Lower leg skin (tissue), 4 donors: ENCODE measurements at places on chromosomes 7 and 10. TPM values are rescaled to one million over a fixed set of nuclear protein-coding genes. Genes with fewer than 3 reads are reported as not detected.

RASA4B gene
- total RNA-seq: 28.3 TPM

- DNase-seq: no peak
Measured at GRCh38 chr10:61754587-61755550, 92.1 kb downstream of the CABCOCO1 start.

- no peak for DNase-seq
Measured at GRCh38 chr10:62972103-62972502, 155.9 kb upstream of the EGR2 start.

APBB1IP gene
- total RNA-seq: 2.0 TPM

DNA sequence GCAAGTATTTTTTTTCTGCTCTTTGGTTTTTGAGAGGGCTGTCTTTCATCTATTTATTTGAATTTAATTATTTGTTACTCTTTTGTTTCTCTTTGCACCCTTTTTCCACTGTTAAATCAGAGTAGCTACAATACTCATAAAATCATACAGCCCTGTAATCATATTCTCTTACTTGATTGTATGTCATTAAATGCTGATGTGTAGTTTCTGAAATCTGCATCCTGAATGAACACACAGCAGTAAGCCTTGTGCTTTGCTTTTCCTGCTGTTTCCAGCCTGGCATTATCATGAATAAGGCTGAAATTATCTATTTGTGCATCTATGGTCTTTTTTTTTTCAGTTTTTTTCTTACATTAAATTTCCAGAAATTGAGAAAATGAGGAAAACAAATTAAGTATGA is 4.1 kb downstream of the LRRC18 start:
- no peak for DNase-seq

DNA sequence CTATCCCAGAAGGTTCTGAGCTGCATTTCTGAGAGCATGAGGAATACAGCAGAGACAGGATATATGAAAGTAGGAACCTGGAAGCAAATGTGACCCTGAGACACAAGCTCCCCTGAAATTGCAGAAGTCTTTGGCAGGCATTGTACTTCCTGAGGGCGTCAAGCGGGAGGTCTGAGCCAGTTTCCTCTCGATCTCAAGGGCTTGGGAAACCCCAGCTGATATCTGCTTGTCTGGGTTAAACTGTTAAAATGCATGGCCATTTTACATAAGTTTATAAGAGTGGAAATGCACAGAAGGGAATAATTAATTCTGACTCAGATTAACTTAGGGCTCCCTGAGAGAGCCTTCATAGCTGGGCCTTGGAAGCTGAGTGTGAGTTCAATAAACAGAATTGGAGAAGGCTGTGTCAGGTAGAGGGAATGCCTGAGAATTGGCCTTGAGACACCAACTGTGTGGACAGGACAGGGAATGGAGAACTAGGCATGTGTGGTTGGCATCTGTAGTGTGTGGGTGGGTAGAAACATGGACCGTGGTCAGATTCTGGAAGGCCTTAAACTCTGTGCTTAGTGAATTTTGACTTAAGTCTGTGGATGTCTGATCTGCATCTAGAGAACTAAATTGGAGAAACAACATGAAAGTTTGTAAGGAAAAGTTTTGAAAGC is 53.3 kb downstream of the WIPF3 start:
- peak; percentile 18 for DNase-seq

PDK4 gene
- total RNA-seq: 234 TPM

- DNase-seq: no peak
Measured at GRCh38 chr7:157986051-157986450, 601.6 kb downstream of the PTPRN2 start.

TAS2R4 gene
- total RNA-seq: 1.1 TPM

- DNase-seq: no peak
Measured at GRCh38 chr7:82441669-82442478, 1.7 kb downstream of the CACNA2D1 start.

GRCh38 chr7:16504019-16504418 is 22.6 kb upstream of the LRRC72 start:
- DNase-seq: no peak

DNA sequence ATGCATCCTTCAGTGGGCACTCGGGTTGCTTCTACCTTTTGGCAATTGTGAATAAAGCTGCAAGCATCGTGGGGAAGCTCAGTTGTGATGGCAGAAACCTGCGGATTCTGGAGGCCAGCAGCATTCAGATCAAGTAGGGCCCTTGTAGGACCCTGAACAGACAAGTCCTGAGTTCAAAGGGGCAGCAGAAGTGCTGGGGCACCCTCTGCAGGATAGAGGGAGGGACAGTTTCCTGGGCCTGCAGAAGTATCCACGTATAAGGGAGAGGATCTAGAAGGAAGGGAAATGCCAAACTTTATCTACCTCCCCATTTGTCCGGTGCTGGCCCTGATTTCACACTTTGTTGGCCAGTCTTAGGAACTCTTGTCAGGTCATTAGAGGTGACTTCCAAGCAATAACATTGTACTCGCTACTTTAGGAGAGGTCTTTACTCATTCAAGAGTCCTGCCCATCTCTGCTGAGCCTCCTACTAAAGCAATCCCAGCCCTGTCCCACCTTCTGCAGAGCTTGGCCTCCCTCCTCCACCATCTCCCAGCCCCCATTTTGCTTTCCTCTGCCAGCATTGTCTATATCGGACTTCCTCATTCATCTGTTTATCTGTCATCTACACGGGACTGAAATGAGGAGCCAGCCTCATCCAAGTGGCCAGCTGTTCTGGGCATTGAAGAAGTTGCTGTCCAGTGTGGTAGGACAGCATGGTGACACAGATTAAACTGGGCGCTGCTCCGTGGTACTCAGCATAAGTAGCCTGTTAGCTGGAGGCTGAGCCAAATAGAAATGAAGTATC is 26.6 kb upstream of the R3HCC1L start:
- no peak for DNase-seq

- no peak for DNase-seq
Measured at GRCh38 chr10:75166623-75166972, 44.0 kb upstream of the VDAC2 start.

GRCh38 chr10:1036341-1036791 is 10.7 kb upstream of the IDI2 start:
- DNase-seq: no peak

GRCh38 chr10:114874827-114875411 is 53.3 kb downstream of the FHIP2A start:
- no peak for DNase-seq

DNA sequence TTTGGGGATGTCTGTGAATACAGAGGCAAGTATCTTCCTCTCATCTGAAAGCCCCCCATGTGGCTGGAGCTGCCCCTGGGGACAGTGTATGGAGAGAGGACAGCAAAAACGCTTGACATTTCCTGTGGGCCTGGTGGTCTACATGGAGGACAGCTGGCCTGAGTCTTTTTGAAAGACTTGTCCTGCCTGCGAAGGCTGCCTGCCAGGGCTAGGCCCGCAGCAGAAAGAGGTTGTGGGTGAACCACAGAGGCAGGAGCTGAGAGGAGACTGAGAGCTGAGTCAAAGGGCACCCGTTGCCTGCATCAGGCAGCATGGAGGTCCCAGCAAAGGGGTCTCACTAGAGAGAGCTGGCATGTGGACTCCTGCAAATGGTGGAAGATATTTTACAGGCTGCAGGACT is 66.4 kb downstream of the KAT6B start:
- peak; percentile 34 for DNase-seq

CALHM2 gene
- total RNA-seq: 16.4 TPM

CLRN3 gene
- not detected for total RNA-seq

DNA sequence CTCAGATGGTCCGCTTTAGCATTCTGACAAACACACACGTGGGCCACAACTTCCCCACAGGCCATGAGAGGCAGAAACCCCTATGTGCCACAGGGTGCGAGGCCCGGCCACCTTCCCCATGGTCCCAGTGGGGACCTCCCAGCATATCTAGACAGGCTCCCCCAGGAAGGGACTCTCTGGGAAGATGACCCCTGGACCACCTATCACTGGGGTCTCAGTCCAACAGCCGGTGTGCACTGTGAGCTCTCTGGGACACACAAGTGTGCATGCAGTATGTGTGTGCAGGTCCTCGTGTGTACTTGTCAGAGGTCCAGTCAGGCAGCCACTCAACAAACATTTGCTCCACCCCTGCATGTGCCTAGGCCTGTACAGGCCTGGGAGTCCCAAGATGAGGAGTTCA is 18.7 kb downstream of the GRID1 start:
- DNase-seq: no peak

C10orf105 gene
- 0.27 TPM for total RNA-seq

PRSS1 gene
- not detected for total RNA-seq

DNA sequence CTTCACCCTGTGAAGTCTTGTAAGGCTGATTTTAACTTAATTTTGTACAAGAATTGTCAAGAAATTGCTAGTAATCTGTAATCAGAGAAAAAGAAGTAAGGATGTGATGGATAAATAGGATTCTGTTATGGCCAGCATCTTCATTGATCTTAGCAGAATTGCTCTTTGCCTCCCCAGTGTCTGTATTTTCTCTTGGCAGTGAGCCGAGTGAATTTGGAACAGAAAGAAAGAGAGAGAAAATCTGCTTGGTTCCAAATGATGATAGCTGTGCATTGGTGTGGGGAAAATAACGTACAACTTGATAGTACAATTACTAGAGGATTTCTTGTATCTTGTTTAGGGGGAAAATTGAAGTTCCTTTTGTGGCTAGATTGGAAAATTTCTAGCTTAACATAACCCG is 34.6 kb downstream of the VTI1A start:
- no peak for DNase-seq

GRCh38 chr7:36904101-36904500 is 179.8 kb upstream of the AOAH start:
- DNase-seq: no peak

GRCh38 chr7:66281678-66282590 is 76.8 kb downstream of the TPST1 start:
- DNase-seq: no peak

GRCh38 chr7:7562736-7563135 is 3.9 kb upstream of the MIOS start:
- no peak for DNase-seq

DNA sequence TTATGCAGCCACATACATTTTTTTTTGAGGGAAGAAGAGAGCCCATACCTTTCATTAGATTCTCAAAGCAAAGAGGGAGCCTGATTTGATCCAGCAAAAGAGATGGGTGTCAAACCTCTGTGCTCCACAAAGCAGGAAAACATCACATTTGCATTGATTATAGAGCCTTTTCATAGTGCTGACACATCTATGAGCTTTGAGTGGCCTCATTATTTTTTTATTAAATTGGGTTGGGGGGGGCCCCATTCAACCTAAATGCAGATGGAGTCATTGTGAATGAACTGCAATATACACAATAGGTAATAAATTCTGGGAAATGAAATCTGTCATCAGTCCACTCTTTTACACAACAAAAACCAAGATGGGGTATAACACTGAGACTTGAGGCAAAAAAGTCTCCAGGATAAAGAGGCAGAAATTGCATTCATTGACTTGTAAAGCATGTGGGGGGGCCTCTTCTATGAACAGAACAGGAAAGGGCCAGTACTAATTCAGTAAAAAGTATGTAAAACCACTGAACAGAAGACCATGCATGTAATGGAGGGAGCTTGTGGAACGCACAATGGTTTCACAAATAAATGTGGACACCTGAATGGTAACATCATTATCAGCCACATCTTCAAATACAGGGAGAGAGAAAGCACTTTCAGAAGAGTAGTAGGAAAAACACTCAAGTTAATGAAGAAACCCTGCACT is 17.7 kb upstream of the ASB4 start:
- no peak for DNase-seq

LFNG gene
- total RNA-seq: 122 TPM

ZNF862 gene
- total RNA-seq: 12.8 TPM
